ENCODE measurements at places on chromosomes 2 and 18.

DNA sequence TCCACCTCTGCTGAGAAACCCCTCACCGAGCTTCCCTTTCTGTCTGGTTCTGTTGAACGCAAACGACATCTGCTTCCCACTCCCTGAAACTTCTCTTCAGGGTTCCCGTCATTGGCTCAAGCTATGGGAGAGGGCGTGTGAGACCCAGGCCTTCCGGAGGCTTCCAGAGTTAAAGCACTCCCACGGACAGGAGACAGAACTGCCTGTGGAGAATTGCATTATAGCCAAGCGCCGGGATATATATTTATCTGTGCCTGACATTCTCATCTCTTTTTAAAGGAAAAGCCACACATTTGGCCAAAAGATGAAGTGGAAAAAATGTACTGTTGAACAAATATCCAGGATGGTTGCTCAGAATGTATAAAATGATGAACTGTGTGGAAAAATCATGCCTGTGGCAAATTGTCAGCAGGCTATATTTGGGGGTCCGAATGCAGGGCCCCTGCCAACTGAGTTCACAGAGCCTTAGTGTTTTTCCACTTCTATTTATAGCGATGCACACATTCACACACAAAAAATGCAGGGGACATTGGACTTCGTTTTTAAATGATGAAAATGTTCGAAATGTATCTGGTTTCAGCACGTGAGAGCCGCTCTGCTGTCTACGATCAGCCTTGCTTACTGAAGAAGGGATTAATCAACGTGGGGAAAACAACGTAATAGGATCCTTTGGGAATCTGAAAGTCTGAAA is 59.5 kb downstream of the E2F6 start:
- no peak for DNase-seq

DNA sequence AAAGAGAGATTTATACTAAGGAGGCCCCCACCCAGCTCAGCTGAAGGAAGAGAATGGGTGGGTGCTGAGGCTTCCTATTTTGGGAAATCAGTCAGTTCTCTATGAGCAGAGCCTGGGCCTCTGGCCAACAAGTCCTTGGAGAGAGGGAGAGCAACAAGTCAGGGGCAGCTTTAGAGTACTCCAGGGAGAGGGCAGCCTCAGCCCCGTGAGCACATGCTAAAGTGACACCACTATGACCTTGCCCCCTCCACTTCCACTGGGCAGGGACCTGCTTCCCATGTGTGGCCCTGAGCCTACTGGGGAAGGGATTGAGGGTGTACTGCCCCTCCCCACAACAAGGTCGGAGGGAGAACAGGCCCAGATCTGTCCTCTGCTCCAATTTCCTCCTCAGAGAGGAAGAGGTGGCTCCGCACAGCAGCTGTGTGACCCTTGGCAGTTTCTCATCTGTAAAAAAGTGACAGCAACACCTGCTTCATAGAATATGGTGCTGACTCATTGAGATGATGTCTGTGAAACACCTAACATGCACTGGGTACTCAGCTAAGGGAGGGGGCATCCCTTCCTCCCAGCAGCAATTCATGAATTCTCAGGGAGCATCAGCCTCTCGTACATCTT is 72.9 kb downstream of the CLHC1 start:
- DNase-seq, result no peak

DNA sequence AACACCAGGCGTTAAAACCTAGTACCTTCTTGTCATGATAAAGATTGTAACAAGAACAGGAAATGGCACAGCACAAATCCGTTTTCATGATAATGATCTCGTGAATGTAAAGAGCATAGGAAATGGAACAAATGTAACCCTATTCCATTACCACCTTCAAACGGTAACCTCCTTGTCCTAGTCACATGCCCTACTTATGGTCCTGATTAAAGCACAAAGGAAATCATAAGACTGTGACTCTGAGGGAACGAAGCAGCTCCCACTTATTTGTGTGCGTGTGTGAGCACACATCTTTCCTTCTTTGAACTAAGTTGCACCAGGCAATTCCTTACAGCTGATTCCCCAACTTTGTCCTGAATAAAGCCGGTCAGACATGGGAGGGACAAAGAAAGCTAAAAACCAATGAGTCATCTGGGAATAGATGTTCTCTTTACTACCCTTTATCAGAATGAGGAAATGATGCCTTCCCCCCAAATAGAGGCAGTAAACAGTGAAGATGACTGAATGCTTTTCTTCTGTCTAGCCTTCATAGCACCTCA is 192.6 kb downstream of the IKZF2 start:
- DNase-seq, result no peak

- DNase-seq, result no peak
Observed at GRCh38 chr2:239952665-239953417, 72.3 kb downstream of the NDUFA10 start.

GRCh38 chr2:71254078-71254477 is 27.2 kb upstream of the PAIP2B start:
- DNase-seq, result no peak

DNA sequence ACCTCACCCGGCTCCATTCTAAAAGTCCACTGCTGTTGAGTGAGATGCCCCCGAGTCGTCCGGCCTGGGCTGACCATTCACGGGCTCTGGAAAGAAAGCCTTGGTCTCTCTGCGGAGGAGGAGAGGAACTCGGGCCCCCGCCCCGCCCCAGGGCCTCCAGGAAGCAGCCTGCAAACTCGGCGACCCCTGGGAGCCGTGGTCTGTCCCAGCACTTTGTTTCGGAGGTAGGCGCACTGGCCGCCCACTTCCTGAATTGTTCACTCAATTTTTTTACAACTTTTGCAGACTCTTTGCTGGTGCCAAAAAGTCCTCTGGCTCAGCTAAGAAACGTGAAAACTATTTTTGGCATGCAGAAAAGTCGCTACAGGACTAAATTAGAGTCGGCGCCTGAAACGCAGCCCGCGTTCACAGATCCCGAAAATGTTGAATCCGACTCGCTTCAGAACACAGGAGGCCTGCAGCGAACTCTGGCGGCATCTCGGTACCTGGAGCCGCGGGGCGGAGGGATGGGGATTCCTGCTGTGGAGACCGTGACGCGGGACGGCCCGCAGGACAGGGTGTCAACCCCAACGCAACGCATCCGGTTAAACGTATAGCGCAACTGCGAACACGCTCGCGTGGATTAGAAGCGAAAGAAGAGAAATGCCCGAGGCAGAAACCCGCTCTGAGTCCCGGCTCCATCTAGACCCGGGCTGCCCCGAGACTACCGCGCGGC is 1.5 kb downstream of the PXDN start:
- peak; percentile 83 for DNase-seq

DNA sequence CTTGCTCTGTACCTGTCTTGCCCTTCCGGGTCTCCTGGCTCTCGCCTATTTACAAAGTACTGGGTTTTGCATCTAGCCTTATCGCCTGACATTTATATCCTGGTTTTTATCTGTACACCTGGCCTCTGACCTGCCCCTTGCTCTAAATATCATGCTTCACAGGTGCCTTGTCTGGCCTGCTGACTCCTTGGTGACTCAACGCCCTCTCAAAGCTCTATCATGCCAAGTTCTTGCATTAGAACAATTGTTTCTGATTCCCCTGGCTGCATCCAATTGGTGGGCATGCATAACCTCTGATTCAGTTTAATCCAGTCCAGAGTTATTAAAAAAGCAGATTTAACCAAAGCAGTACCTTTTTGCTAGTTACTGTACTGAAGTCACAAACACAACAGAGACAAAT is 113.9 kb upstream of the CCDC68 start:
- DNase-seq, result no peak

- DNase-seq, result no peak
Observed at GRCh38 chr2:102313025-102313424, 1.7 kb downstream of the IL1RL1 start.

DNA sequence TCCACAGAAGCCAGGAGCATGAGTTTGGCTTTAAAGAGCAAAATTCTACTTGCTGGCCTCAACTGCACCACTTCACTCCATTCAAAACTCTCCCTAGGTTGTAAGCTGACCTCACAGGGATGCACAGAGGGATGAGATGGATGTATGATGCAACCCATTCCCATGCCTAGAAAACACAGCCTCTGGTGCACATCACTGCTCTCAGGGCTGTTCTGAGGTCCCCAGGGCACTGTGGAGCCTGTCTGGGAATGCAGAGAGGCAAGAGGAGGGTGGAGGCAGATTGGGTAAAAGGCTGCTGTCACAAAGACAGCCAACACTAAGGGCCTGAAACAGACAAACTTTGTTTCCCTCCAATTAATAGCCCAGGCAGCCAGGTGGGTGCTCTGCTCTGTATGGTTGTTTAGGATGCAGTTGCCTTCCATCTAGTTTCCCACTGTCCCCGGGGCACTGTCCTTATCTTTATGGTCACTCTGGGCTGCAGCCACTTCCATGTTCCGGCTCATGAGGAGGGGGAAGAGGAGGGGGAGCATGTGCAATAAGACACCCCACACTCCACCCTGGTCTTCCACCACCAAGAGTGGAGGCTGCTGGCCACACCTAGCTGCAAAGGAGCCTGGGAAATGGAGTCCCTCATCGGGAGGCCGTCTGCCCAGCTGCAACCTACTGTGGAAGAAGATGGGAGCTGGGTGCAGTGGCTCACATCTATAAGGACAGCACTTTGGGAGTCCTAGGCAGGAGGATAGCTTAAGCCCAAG is 7.0 kb downstream of the GPR45 start:
- DNase-seq, result no peak

DNA sequence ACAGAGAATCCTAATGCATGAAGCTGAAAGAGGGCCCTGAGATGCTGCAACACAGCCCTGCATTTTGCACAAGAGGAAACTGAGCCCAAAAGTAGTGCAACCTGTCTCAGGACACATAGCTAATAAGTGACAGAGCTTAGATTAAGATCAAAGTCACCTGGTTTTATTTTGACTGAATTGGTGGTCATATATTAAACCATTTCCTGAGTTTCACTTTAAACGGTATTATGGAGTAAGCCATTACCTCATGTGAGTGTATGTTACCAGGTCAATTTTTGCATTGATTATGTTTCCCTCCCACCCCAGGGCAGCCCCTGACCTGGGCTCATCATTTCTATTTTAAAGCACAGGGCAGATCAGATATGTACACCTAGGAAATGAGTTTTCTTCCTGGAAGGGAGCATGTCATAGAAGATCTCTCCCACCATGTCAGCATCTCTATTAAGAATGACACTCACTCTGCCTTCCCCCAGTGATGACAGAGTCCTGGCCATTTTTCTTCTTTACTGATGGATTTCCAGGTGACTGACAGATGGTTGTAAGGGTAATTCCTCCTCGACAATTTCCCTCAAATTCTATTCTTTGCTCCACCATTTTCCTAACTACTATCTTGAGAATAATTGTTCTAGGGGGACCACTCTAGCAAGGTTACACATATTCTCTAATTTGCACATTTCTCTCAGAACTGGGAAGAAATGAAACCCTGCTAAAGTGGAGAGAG is 441.3 kb upstream of the SLC14A2 start:
- DNase-seq, result no peak

GRCh38 chr2:35606394-35606793 is 749.2 kb upstream of the CRIM1 start:
- DNase-seq, result no peak

GRCh38 chr2:218229851-218230250 is 12.9 kb downstream of the ARPC2 start:
- no peak for DNase-seq

DNA sequence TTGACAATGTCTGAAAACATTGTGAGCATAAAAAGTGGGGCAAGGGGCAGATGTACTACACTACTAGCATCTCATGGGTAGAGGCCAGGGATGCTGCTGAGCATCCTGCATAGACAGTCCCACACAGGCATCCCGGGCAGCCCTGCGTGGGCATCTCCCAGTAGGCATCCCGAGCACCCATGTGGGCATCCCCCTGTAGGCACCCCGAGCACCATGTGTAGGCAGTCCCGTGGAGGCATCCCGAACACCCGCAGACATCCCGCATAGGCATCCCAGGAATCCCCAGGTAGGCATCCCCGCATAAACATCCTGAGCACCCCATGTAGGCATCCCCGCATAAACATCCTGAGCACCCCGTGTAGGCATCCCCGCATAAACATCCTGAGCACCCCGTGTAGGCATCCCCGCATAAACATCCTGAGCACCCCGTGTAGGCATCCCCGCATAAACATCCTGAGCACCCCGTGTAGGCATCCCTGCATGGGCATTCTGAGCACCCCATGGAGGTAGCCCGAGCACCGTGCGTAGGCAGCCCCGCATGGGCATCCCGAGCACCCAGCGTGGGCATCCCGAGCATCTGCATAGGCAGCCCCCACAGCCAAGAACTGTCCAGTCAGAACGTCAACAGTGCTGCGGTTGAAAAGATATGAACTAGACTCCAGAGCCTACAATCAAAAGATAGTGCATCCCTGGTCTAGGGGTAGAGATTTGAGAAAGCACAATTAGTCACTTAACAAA is 273.5 kb downstream of the NBAS start:
- no peak for DNase-seq

- no peak for DNase-seq
Observed at GRCh38 chr2:108586116-108586515, 51.8 kb downstream of the LIMS1 start.

GRCh38 chr2:170723446-170723958 is 8.4 kb downstream of the SP5 start:
- DNase-seq, result no peak

DNA sequence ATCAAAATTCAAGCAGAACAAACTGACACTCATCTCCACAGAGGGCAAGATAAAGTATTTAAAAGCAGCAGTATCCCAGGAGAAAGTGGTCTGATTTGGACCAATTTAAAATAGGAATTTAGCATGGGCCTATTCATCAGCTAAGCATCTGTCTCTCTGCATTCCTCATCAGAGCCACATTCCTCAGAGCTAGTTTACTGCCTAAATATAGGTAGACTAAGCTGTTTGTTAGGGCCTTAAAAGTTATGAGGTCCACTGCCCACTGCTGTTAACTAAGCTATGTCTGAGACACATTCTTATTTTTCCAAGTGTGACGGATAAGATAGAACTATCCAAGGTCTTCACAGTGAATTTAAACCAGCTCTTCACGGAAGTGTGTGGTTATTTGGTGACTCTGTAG is 17.6 kb downstream of the NEB start:
- DNase-seq, result no peak

DNA sequence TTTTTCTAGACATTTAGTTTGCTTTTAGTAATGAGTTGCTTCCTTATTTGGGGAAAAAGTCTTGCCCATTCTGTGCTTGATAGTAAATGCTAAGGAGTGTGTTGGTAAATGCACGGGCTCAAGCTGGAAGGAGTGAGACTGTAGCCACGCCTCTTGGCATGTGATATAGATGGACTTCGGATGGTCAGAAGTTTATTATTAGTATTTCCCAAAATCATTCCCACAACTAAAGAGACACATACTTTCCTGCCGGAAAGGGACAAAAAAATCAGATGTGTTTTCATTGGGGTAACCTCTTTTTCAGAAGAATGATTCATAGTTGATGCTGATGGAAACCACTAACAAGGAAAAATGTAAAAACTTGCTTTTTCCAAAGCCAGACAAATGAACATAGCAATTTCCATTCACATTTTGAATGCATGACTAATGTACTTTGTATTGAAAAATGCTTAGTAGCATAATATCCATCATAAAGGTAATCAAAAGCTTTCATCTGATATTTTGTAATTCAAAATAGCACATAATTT is 133.2 kb downstream of the ZNF532 start:
- DNase-seq, result no peak

- no peak for DNase-seq
Observed at GRCh38 chr2:95268211-95269035, 5.8 kb upstream of the PROM2 start.

- DNase-seq, result no peak
Observed at GRCh38 chr18:35114305-35114704, 73.1 kb downstream of the MAPRE2 start.

- peak; percentile 46 for DNase-seq
Observed at GRCh38 chr18:63365876-63366212, 1.2 kb downstream of the KDSR start.

- DNase-seq, result no peak
Observed at GRCh38 chr2:200399046-200399445, 92.6 kb downstream of the SPATS2L start.
